ENCODE measurements at places on chromosomes 12 and 14.

DNA sequence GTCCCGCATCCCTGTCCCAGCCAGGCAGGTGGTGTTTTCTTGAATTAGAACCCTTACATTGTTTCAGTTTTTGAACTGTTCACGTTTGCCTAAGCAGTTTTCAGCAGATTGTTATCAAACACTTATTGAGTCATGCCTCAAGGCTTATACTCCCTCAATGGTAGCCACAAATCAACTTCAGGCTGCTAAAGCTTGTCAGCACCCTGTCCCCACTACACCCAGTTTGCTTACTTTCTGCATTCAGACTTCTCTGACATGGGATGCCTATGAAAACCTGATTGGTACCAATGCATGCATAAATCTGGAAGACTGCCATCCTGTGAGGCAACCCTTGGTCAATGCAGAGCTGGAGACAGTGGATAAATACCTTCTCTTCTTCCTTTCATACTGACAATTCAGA lies 225.4 kb downstream of the BTG1 start:
- DNase-seq, result no peak

DNA sequence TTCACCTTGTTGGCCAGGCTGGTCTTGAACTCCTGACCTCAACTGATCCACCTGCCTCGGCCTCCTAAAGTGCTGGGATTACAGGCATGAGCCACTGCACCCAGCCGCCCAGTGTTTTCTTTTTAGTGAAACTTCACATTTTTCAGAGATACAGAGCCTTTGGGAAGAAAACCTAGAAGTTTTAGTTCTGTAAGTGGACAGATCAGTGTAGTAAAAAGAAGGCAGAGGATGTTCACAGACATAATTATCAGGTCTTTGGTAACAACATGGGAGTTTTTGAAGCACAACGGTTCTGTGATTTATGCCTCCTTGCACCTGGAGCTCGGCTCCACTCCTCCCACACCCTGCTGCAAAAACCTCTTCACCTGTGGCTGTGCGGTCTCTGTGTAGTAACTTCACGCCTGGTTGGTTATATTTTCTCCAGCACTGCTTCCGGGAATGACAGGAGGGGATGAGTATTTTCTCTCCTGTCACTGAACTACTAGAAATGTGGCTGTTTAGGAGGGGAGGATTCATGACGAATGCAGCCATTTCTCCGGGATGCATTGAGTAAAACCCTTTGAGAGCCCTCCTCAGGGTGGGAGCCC lies 67.0 kb downstream of the ARF6 start:
- no peak for DNase-seq

GRCh38 chr12:20525064-20525610 lies 156.8 kb downstream of the PDE3A start:
- no peak for DNase-seq

DNA sequence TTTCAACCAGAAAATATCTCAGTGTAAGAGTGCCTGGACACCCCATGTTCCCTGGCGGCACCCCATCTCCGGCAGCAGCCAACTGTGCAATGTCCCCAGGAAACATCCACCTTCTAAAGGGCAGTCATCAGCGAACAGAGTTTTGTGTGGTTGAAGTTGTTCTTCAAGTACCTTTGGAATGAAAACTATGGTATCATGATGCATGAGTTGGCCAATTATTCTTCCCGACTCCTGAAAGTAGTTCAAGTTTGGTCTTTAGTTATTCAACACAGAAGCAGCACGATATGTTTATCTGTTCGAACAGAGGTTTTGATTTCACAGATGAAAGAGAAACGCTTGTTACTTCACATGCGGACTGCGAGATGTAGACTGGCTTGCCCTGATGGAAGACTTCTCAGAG lies 21.1 kb upstream of the TTC7B start:
- no peak for DNase-seq

- DNase-seq, result no peak
Observed at GRCh38 chr14:72916174-72916573, 10.1 kb upstream of the DCAF4 start.

DNA sequence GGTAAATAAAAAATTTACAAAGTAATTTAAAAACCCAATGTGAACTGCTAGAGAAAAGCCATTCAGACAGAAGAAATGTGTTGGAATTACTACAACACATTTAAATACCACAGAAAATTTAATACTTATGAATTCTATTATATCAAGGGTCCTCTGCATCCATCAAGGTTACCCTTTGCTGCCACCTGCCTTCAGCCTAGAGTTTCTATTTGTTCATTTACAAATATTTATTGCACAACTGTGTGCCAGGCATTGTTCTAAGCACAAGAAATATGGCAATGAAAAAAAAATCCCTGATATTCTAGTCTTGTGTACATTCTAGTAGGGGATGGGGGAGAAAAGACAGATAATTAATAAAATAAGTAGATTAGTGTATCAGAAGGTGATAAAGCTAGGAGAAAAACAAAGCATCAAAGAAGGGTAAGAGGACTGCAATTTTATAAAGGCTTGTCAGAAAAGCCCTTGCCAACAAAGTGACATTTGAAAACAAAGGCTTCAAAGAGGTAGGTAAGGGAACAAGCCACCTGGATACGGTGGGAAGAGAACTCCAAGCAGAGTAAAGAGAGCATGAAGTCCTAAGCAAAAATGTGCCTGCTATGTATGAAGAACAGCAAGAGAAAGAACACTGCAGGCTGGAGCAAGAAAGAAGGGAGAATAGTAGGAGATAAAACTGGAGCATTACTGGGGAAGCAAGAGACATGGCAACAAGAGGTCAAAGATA lies 59.1 kb upstream of the SLC6A13 start:
- no peak for DNase-seq

DNA sequence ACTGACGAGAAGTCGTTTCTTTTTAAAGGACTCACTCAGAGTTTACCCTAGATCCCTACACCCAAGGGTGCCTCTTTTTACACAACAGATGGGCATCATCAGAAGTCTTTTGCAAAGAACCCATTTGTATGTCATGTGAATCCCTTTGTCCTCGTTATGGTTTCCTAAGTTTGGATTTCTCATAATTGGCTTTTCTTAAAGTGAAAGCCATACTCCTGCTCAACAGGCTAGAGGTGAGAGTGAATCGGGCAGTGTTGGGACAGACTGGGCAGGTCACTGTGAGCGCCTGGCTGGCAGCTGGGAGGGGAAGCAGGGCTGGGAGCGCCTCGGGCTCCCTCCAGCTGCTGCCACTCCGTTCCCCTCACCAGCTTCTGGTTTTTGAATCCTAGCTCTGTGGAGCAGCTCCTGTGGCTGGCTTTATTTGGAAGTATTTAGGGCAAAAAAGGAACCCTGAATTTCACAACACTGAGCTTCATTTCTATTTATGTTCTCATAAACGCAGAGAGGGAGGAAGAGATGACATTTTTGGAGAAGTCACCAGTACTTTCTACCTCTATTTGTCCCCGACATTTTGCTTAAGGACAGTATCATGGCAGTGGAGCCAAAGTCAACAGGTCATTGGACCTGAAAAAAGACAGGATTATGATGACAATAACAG lies 63.8 kb upstream of the ACTN1 start:
- DNase-seq, result no peak

DNA sequence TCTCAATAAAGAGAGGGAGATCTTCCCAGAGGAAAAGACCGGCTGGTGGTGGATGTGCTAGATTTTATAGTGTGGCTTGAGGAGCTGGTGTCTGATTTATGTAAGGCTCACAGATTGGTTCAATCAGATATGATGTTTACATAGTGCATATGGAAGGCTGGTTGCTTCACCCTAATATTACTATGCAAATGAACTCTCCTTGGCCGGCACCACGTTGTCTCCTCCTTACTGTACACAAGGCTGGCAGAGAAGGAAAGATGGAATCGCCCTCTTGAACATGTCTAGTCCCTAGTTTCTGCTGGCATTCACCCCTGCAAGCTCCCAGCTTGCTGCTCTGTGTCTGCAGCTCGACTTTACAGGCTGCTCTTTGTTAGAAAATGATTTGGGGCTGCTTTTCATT lies 8.9 kb downstream of the FAM186A start:
- no peak for DNase-seq

- DNase-seq, result no peak
Observed at GRCh38 chr12:5830111-5830510, 114.9 kb downstream of the ANO2 start.

DNA sequence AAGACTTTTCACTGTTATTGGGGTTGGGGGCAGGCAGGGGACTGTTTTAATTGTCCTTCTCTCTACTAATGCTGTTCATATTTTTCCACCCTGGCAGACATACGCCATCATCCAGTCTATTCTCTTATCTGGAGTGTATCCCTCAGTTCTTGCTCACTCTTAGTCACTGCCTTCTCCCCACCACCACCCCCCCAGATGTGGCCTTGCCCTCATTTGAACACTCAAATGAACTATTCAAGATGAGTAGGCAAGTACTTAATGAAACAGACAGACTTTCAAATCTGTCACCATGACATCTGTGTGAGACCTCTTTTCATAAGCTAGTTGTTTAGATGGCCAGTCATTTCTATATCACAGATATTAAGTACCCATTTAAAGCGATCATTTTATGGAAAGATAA lies 10.1 kb downstream of the NUDT4 start:
- no peak for DNase-seq

DNA sequence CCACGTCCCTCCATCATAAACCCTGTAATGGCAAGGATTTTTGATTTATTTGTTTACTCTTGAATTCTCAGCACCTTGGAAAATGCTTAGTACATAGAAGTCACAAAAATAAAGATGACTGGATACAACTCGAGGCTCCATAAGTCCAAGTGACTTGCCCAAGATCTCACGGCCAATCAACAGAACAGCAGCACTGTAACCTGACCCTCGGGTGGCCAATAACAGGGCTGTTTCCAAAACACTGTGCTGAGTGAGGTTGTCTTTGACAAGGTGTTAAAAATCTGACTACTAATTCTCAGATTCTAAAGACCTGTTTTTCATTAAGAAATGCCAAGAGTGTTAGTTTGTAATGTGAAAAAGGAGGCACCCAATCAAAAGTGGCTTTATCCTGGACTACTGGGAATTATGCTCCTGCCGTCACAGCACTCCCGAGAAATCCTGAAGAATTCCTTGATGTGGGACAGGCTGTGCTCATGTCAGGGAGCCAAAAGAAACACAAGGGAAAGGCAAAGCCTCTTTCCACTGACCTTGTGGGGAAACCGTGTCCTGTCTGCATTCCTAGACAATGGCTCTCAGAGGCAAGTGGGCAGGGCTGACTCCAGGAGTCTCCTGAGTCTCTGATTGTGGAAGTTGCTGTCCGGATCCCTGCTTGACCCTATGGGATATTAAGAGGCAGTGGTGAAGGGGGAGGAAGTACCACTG lies 204.7 kb upstream of the PELI2 start:
- no peak for DNase-seq

All from activated CD4-positive, alpha-beta T cell treated with anti-CD3 and anti-CD28 coated beads for 1 hour (primary cell).